ENCODE measurements at places on chromosomes 7 and 10.

- DNase-seq, result no peak
Observed at GRCh38 chr7:1689311-1689710, 19.2 kb downstream of the ELFN1 start.

- no peak for DNase-seq
Observed at GRCh38 chr10:26806557-26806956, 54.2 kb downstream of the ABI1 start.

GRCh38 chr10:34918776-34919315 lies 103.8 kb upstream of the PARD3 start:
- DNase-seq, result no peak

DNA sequence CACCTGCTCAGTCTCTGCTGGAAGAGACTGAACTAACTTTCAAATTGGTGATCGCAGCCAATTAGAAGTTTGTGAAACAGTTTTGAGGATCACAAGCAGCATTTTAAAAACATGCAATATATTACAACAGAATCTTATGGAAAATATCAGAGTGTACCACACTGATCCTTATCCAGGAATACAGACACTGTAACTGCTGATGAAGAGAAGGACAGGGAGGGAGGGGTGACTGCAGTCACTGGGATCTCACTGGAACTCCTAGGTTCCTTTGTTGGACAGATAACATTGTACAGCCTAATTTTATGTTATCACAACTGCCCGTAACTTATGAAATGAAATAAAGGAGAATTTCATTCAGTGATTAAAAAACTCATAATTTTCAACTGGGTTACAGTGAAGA lies 6.8 kb upstream of the UBN2 start:
- no peak for DNase-seq

DNA sequence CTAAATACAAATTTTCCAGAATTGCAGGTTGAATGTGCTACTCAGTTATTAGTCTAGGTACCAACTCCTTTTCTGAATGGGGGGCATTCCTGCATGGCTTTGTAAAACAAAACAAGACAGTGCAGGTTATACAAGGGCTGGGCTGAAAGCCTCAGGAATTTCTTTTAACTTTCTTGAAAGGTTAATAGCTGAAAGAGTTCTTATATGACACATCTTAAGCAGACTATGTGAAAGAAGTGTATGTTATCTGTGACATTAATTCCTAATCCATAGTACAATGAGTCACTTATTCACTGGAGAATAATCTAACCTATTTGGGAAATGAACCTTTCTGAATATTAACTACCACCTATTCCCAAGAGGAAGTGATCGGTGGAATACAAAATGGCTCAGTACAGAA lies 115.6 kb upstream of the FAM133B start:
- no peak for DNase-seq

- DNase-seq, result no peak
Observed at GRCh38 chr10:86342111-86342863, 24.3 kb downstream of the GRID1 start.

DNA sequence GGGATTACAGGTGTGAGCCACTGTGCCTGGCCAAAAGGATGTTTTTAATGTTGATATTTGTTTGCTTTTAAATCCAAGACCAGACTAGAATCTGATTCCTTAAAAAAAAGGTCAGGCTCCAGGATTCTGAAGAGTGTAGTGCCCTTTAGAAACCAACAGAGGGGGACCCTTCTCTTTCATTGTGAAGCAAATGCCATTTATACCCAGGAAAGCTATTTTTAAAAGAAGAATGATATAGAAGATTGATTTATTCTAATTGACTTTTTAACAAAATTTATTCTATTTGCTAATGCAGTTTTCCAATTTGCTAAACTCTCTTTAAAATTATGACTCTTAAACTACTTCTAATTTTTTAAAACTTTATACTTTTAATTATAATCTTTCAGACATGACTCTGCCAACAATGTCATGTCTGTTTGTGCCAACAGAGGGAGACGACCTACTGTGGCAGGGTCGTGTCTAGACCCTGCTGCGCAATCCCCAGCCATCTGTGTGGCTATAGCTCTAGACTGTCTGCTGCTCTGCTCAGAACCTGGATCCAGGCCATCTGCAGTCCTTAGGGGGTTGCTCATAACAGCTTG lies 201.0 kb upstream of the IMMP2L start:
- DNase-seq, result no peak

DNA sequence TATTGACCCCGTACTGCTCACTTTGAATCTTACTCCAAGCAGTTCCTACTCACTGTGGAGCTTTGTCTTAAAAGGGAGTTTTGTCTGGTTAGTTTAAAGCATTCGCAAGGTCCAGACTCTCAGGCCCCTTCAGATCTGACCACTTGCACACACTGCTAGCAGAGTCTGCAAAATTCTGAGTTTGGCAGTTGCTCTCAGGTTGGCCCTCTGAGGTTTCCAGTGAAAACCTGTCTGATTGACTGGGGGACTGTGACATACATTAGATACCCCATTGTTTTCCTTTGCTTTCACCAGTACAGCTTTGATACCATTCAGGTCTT lies 149.2 kb downstream of the XPNPEP1 start:
- DNase-seq, result no peak

DNA sequence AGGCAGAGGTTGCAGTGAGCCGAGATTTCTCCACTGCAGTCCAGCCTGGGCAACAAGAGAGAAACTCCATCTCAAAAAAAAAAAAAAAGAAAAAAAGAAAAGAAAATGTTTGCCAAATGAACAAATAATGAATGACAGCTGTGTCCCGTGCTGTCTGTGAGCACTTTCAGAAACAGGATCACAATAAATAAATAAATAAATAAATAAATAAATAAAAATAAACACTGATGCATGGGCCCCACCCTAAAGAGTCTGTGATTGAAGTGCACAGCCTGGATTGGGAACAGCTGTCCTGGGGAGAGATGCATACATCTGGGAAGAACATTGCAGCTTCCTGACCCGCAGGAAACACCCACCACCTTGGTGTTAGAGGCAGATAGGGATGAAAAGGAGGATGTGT lies 123.6 kb downstream of the NPTX2 start:
- DNase-seq, result no peak

DNA sequence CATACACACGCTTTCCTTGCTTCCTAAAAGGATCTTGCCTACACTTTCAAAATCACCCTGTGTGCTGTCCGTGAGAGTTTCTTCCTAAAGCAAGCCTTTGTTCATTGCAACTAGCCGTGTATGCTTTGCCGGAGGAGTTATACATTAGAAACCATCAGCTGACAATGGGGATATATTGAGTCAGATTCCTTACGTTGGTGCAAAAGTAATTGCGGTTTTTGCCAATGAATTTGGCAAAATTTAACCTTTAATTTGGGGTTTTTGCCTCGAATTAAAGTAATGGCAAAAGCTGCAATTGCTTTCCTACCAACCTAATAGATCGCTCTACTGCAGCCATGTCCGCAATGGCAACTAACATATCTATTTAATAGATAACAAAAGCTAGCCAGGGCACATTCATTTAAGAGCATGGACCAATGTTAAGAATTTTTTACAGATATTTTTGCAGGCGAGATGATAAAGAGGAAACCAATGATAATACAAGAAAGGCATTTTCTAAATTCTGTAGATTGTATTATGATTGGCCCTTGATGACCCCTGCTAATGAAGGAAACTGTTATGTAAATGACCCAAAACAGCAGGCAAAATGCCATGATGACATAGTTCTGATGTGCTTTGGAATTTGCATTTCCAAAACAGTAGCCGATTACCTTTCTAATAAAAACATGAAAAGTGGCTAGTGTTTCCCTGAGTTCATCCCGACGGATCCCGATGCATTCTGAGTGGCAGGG lies 184.8 kb upstream of the NRP1 start:
- DNase-seq, result no peak

- no peak for DNase-seq
Observed at GRCh38 chr7:27166531-27167505, 1.5 kb upstream of the HOXA9 start.

GRCh38 chr7:20738518-20739481 lies 47.9 kb downstream of the SP8 start:
- no peak for DNase-seq

- DNase-seq, result no peak
Observed at GRCh38 chr7:31070991-31071644, 19.0 kb downstream of the ADCYAP1R1 start.

DNA sequence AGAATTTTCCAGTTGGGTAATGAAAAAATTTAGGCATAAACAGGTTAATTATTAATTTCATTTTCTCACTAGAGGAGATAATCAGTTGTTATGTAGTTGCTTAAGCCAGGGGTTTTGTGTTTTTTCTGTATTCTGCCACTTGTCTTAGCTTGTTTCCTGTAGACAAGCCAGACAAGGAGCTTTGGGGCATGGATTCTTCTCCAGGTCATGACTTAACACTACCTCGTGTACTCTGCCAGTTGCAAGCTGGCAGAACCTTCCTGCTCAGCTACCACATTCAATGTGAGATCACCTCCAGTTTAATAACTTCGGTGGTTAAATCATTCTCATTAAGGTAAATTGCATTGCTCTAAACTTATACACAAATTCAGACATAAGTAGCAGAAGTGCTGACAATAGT lies 1.8 kb downstream of the CCM2 start:
- DNase-seq, result no peak

DNA sequence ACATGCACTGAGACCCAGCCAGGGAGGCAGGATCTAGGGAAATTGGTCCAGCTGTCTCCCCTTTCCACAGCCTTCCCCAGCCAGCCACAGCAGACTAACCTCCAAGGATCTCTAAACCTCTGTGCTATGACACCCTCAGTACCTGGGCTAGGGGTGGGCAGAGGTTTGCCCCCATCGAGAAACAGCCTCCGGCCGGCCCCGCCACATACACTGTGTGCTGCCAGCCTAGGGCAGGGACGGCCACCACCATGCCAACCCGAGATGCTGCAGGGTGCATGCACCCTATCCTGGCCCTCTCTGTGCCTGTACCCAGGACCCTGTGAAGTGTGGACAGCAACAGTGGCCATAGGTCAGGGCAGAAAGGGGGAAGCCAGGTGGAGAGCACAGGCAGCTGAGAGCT lies 58.1 kb downstream of the PARP12 start:
- no peak for DNase-seq

DNA sequence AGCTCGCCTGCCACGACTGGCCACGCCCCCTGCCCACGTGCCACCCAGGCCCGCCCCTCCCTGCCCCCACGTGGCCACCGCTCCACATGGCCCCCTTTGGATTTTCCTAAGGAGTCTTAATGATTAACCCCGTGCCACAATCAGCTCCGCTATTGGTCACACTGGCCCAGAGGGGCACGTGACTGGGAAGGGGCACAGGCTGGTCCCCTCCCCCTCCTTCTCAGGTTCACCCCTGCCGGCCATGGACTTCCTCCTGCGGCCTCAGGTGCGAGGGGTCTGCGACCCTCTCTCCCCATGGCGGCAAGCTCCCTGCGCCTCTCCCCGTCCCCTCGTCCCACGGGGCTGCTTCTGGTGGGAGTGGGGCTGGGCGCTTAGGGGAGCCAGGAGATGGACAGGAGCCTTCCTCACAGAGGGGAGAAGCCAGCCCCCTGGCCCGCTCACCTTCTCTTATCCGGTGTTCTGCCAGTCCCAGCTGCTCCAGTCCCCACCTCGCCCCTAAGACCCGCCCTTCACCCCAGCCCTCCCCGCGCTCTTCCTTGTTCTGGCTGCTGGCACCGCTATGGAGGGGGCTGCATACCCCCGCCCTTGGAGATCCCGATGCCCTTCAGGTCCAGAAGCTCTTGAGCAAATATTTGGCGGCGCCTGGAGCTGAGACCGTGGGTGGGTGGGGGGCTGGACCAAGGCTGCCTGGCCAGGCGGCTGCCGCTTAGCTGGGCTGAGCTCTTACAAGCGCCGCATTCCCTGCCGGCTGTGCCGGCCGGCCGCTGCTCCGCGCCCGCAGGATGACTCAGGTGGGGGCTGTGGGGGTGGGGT lies 3.2 kb downstream of the SLC4A2 start:
- no peak for DNase-seq

DNA sequence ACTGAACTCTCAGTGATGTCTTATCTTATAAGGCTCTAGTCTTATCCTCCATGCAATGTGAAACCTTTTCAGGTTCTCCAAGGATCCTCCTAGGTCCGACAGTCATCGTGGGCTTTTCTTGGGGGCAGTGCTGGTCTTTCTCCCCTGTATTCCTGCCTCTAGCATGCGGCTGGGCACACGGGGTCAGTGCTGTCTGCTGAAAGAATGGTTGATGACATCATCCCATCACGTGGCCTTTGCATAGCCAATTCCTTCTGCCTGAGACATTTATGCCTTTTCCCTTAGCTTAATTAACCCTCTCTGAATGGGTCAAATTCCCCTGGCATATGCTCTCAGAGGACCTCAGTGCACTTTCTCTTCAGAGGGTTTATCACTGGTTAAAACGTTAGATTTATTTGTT lies 27.0 kb upstream of the KCNK18 start:
- DNase-seq, result no peak

GRCh38 chr7:11848251-11848650 lies 16.3 kb upstream of the THSD7A start:
- no peak for DNase-seq

DNA sequence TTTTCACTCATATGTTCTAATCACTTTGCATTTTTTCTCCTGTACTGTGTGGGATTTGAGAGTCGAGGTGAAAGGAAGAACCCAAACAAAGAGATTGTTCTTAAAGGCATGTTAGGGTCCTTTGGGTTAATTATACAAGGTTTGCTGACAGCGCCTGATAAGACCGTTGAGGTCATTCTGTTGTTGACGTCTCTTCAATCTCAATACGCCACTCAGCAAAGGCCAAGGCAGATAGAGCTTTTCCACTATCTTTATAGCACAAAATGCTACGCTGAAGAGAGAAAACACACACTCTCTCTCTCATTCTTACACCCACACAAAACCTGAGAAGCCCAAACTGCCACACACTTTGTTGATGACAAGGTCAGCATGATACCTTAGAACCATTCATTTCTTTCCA lies 228.7 kb downstream of the CNTNAP2 start:
- DNase-seq, result no peak

DNA sequence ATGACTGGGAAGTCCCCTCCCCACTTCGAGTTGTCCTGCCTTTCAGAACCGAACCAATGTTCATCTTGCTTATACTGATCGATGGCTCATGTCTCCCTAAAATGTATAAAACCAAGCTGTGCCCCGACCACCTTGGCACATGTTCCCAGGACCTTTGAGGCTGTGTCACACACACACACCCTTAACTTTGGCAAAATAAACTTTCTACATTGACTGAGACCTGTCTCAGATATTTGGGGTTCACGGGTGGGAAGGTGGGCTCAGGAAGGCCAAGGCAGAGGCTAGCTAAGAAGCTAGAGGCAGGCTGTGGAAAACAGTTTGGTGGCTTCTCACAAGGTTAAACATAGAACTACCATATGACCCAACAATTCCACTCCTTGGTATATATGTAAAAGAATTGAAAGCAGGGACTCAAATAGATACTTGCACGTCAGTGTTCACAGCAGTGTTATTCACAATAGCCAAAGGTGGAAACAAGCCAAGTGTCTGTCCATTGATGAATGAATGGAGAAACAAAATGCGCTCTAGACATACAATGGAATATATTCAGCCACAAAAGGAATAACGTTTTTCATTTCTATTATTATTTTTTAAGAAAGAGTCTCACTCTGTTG lies 15.4 kb downstream of the PRF1 start:
- no peak for DNase-seq

- DNase-seq, result no peak
Observed at GRCh38 chr10:30773501-30773900, 143.9 kb upstream of the LYZL2 start.

- no peak for DNase-seq
Observed at GRCh38 chr10:131230166-131230565, 81.4 kb downstream of the TCERG1L start.
